ENCODE measurements at places on chromosomes 6 and 20.

- no peak for DNase-seq
Measured at GRCh38 chr6:118370722-118371121, 177.4 kb upstream of the PLN start.

GRCh38 chr6:127124680-127125079 is 6.2 kb downstream of the RSPO3 start:
- DNase-seq: no peak

DNA sequence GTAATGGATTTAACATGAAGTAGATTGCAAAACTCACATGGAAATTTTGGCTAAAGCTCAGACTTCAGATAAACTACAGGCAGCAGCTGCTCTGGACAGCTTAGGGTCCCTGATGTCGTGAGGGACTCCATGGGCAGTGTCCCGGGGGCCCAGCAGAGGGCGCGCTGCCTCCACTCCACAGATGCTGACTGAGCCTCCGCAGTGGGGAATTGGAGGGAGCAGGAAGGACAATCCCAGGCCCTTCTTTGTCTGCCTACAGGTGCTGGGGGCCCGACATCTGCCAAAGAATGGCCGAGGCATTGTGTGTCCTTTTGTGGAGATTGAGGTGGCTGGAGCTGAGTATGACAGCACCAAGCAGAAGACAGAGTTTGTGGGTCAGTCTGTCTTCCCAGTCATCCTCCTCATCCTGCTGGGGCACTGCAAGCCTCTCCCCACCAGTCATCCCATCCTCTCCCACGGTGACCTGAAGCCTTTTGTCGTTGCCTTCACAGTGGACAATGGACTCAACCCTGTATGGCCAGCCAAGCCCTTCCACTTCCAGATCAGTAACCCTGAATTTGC is 35.9 kb downstream of the PLCG1 start:
- DNase-seq: peak; percentile 33

DNA sequence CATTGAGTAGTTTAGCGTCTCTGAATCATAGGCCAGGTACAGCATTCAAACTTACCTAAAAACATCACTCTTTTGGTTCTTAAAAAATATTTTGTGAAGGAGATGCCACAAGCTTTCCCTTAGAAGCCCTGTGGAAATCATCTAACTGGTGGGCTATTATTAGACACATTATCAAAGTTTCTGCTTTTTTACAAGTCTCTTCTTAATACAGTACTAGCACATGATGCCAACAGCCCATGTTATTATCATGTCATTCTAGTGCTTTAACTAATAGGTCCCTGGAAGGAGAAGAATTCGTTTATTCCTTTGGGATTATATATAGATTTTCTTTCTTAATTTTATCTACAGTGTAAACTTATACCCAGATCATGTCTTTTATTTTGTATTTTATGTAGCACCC is 146.0 kb upstream of the PTPRK start:
- no peak for DNase-seq

GRCh38 chr6:78502386-78502887 is 364.9 kb upstream of the IRAK1BP1 start:
- no peak for DNase-seq

DNA sequence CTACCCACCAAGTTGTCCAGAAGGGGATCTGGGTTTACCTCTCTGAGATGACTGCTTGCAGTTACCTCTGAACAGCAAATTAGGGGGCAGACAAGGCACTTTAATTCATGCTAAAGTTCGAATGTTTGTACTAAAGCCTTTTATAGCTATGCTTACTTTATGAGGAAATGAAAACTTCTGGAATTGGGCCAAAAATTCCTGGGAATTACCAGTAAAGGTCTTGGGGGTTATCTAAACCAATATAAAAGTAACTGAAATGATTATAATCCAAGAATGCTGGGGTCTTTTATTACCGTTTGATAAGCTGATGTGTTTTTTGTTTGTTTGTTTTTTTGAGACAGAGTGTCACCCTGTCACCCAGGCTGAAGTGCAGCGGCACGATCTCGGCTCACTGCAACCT is 7.9 kb upstream of the LZTS3 start:
- no peak for DNase-seq

DNA sequence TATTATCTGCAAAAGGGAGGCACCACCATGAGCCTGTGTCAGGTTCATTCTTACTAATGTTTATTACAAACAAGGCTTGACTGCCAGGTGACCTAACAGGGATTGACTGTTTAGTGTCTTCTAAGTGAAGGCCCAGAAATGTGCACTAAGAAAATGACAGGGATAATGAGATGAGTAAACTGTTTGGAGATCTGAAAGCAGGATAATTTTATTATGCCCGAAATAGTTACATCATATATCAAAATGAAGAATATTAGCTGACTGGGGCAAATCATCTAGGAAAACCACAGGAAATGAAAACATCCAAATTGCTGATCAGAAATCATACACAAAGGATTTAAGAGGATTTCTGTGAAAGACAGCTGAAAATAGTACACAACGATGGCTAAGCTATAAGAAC is 516.7 kb downstream of the HDGFL1 start:
- DNase-seq: no peak

DNA sequence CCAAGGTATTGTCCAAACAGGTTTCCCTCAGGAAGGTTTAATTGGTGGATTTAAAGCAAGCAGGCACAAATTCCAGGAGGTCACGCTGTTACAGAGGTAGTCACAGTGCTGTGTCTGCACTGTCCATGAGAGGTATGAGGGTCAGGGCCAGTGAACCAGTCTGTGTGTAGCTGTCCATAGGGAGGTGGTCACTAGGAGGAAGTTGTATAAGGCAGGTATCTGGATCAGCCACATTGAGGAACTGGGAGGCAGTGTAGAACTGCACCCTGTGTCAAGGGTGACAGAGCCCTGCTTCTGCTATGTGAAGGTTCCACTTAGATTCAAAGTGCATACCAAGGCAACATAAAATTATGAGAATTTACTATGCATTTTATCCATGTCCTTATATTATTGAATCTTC is 73.3 kb downstream of the MAP3K4 start:
- DNase-seq: no peak

DNA sequence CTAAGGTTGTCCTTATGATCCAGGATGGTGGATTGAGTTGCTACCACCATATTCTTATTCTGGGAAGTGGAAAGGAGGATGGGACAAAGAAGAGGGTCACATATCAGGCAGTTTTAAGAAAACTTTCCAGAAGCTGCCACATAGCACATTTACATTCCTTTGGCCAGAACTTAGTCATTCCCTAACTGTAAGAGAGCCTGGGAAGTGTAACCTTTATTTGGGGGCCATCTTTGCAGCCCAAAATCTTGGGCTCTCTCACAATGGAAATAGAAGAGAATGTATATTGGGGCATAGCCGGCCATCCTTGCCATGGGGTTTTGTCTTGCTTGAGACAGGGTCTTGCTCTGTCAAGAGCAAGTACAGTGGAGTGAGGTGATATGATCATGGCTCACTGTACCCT is 8.4 kb downstream of the ZNF341 start:
- no peak for DNase-seq

GRCh38 chr20:15339264-15339663 is 1001.9 kb upstream of the FLRT3 start:
- no peak for DNase-seq

DNA sequence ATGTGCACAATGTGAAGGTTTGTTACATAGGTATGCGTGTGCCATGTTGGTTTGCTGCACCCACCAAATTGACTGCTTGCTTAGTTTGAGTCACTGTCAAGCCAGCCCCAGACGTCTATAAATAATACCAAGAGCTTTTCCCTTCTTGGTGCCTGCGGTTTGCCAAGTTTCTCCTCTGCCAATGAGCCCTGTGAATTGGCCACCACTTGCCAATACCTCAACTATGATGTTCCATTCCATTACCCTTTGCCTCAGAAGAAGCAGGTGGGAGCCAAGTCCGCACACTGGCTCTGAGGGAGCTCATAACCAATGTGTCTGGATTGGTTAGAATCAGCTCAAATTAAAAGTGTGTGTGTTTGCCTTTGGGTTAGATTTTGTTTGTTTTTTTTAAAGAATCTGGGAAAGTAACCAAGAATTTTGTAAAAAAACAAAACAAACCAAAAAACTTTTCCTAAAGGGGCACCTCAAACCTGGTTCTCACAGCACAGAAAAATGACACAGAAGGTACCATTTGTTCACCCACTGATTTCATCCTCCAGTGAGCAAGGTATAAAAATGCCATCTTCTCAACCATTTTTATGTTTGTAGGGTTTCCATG is 244.7 kb upstream of the PRND start:
- no peak for DNase-seq

DNA sequence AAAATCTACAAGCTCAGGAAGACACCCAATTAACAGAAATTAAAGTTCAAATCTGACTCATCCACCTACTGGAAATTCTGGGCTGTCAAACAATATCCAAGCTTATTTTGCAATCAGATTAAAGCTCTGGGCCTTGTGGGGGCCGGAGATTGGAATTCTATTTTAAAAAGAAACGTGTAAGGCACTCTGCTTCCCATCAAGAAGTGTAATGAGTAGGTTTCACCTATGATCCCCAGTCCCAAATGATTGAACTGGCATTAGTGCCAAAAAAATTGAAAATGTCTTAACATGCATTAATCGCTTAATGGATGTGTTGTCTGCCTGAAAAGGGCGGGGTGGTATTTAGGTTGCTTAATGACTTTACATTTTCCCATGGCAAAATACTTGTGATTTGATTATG is 542.4 kb upstream of the BTBD3 start:
- DNase-seq: no peak

GRCh38 chr6:109686566-109687265 is 4.3 kb downstream of the AK9 start:
- DNase-seq: no peak

- no peak for DNase-seq
Measured at GRCh38 chr6:155245831-155246230, 18.0 kb upstream of the CLDN20 start.

- DNase-seq: peak; percentile 65
Measured at GRCh38 chr6:160455541-160456213, 107.5 kb downstream of the SLC22A3 start.
